ENCODE measurements at places on chromosomes 3 and 15.

- no peak for DNase-seq
Measured at GRCh38 chr3:44021651-44022594, 219.8 kb upstream of the TOPAZ1 start.

DNA sequence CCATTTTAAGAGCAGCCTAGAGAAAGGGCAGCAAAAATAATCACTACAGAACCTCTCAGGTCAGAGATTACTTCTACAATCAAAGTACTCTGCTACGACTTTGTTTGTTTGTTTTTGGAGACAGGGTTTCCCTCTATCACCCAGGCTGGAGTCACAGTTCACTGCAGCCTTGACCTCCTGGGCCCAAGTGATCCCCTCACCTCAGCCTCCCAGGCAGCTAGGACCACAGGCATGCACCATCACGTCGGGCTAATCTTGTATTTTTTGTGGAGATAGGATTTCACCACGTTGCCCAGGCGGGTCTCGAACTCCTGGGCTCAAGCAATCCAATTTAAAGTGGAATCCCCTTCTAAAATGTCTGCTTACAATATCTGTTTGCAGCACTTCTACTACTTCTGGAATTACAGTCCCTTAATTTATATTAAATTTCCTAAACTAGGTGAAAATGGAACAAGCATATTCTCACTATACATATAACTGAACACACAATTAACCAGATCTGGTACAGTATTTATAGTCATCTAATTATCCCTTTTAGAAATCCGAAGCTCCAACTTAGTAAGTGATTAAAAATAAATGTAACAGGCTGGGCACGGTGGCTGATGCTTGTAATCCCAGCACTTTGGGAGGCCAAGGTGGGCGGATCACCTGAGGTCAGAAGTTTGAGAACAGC, 4.4 kb downstream of the UACA start:
- no peak for DNase-seq

- no peak for DNase-seq
Measured at GRCh38 chr15:56978898-56979662, 60.6 kb downstream of the TCF12 start.

GRCh38 chr3:31932990-31933389, 48.1 kb downstream of the OSBPL10 start:
- no peak for DNase-seq

Measured in stimulated activated CD8-positive, alpha-beta memory T cell treated with anti-CD3 and anti-CD28 coated beads, Interleukin-15, amount 100 ng/mL, for 48 hours (primary cell).